NCI-H446 (cell line): ENCODE measurements at places on chromosomes 11 and 22.

DNA sequence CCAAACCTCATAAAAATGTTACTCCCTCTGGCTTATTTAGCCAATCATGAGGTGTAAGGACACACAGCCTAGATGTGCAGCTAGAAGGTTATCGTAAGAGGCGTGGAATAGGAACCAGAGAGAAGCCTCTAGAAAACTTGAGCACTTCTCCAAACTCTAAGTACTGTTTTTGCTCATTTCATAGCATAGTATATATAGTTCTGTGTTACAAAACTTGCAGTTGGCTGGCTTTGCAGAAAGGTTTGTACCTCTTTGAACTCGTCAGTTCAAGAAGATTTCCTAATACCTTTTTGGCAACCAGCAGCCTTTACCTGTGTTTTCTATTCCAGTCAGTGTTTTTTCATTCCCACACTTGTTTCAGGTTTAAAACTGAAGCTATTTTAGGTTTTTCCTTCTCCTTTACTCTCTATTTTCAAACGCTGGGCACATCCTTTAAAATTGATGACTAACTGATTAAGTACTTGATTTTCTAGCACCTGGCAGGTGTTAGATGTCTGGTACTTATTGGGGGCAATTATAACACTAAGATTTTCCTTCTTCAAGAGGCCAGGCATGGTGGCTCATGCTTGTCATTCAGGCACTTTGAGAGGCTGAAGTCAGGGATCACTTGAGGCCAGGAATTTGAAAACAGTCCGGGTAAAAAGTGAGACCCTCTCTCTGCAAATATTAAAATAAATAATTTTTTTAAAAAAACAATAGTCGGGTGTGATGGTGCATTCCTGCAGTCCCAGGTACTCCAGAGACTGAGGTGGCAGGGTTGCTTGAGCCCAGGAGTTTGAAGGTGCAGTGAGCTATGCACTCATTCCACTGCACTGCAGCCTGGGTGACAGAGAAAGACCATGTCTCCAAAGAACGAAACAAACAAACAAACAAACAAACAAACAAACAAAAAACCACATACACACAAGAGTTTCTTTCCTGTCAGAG, 125.2 kb downstream of the LRRC4C start:
- DNase-seq: no peak

- DNase-seq: no peak
Measured at GRCh38 chr11:116972691-116973090, 125.5 kb downstream of the SIK3 start.

- DNase-seq: no peak
Measured at GRCh38 chr11:73554671-73555320, 43.1 kb downstream of the FAM168A start.

GRCh38 chr22:37161443-37161842, 11.7 kb upstream of the IL2RB start:
- no peak for DNase-seq

- peak; percentile 86 for DNase-seq
Measured at GRCh38 chr22:23128269-23129108, 13.3 kb downstream of the RSPH14 start.
